ENCODE measurements at places on chromosomes 3 and 15.

DNA sequence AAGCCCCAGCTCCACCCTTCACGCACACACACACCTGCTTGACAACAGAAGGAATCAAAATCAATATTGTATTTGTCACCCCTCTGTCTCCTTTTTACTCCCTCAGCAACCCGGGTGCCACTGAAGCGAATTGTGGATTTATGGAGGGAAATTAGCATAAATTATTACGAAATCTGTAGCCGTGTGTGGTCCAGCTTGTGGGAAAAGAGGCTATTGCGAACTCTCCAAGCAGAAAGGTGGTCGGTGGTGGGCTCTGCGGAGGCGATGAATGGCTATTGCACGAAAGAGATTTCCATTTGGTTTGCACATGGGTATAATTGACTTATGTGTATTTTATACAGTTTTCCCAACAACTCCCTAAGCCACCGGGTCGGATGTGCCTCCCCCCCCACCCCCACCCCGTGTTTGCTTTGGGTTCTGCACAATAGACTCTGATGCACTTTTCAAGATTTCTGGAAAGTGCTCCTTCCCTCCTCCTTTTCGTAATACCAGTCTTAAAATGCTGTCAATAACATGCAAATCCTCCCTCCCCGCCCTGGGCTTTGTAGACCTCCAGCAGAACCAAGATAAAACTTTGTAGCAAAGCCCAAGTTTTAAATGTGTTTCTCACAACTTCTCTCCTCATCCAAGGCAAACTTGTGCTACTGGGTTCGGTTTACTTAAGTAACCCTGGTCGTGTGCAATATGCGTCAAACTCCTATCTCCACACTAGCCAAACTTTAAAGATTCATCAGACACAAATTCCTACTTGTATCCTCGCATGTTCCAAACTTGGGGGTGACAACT is 3.1 kb upstream of the FOXB1 start:
- DNase-seq = no peak

DNA sequence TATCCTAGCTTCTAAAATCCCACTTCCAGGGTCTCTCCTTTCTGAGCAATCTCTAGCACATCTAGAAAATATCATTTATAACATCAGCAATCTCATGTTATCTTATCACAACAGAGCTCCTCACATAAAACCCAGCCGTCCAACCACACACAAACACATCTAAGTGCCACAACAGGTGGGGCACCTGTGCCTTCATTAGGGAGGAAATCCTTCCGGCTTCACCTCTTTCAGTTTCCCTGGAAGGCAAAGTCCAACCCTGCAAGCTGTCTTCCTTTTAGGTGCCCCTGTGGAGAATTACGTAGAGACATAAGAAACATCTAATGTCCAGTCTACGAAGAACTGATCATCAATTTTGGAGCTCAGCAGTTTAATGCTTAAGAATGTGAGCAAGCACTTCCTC is 1.6 kb downstream of the ZDHHC3 start:
- no peak for DNase-seq

GRCh38 chr3:150540991-150541390 is 5.3 kb downstream of the SERP1 start:
- no peak for DNase-seq

- DNase-seq = no peak
Observed at GRCh38 chr15:90545095-90545494, 15.4 kb downstream of the CRTC3 start.

- DNase-seq = no peak
Observed at GRCh38 chr15:64149893-64150578, 1.5 kb upstream of the SNX22 start.

GRCh38 chr15:57358571-57358970 is 17.7 kb upstream of the CGNL1 start:
- no peak for DNase-seq

GRCh38 chr3:45145681-45146614 is at the start of gene CDCP1:
TSS of gene CDCP1 (minus strand) at chr3:45146378. CDS start at chr3:45146287, 91 bp downstream.
- peak; percentile 37 for DNase-seq

DNA sequence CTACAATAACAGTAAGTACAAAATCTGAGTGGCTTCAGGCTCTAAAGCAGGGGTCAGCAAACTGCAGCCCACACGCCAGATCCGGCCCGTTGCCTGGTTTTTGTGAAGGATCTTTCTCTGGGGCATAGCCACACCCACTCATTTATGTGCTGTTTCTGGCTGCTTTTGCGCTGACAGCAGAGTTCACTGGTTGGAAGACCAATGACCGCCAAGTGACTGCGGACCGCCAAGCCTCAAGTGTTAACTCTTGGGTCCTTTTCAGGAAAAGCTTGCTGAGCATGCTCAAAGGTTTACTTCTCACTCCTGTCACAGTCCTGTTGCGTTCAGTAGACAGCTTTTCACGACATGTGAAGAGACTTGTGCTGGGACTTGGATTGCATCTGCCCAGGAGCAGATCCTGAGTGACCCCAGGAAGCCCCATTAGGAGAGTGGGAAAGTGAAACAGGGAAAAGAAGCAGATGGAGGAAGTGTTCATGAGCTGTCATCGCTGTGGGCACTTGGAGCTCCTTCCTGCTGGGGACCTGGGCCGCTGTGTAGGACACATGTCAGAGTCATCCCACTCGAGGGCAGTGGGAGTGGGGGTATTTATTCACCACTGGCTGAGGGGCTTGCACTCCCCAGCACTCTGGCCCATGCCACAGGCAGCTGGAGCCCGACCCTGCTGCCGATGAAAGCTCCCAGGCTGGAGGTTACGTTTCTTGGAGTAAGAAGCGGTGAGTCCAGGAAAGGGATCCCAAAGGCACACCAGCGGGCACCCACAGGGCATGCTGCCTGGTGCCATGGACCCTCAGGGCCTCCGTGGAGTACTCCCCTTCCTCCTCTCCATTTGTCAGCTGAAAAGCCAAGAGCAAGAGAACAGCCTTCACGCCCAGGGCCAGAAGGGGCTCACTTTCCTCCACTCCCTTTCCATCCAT is 249.1 kb downstream of the PLCL2 start:
- no peak for DNase-seq

DNA sequence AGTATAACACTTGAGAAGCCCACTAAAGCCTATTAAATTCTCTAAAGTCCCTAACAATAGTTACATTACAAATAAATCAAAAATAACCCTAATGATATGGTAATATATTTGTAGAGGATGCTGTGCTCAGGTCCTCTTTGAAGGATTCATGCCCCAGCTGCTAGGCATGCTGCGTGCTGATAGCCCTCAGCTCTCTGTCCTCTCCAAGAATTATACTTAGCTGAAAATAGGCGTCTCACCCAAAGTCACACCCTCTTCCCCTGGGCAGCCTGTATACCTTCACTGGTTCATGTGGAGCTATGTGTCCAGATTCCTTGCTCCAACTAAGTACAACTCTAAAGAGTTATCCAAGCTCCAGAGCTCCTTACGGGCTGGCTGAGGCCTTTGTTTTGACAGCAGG is 312.5 kb upstream of the ZNF385D start:
- DNase-seq = no peak

GRCh38 chr15:101201411-101202174 is 50.3 kb downstream of the CHSY1 start:
- peak; percentile 84 for DNase-seq

GRCh38 chr15:66829551-66830121 is 127.6 kb downstream of the SMAD6 start:
- DNase-seq = no peak

GRCh38 chr15:74742422-74742821 is 6.2 kb upstream of the CYP1A2 start:
- DNase-seq = no peak

All from prostate gland (tissue), 2 donors.